ENCODE measurements at places on chromosomes 2 and 18. TPM values are rescaled to one million over a fixed set of nuclear protein-coding genes. Genes with fewer than 3 reads are reported as not detected.

The EFEMP1 gene
- total RNA-seq, result 155 TPM

The GNAL gene
- total RNA-seq, result 0.87 TPM

The OLA1 gene
- total RNA-seq, result 183 TPM

The ABCB11 gene
- total RNA-seq, result not detected

The ANKRD30B gene
- total RNA-seq, result not detected

The SPEG gene
- total RNA-seq, result 2.3 TPM

The PREPL gene
- 76.6 TPM for total RNA-seq

The ACOXL gene
- total RNA-seq, result not detected

The FSHR gene
- total RNA-seq, result 0.05 TPM

The DSG4 gene
- total RNA-seq, result not detected

DNA sequence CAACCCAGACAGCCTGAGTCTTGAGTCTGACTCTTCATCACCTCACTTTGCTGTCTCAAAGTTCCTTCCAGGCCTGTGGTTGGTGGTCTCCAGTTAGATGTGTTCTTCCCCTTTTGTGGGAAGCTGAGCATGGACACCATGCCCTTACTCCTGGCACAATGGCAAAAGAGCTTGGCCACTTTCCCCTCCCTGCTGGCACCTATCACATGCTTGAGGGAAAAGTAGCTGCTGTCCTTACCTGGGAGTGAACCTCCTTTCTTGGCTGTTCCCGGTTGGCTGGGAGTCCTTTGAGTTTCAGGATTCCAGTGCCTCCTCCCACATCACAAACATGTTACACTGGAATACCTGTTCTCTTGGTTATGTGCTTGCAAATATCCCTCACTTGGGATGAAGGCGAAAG is 97.8 kb downstream of the GATA6 start:
- no peak for DNase-seq

DNA sequence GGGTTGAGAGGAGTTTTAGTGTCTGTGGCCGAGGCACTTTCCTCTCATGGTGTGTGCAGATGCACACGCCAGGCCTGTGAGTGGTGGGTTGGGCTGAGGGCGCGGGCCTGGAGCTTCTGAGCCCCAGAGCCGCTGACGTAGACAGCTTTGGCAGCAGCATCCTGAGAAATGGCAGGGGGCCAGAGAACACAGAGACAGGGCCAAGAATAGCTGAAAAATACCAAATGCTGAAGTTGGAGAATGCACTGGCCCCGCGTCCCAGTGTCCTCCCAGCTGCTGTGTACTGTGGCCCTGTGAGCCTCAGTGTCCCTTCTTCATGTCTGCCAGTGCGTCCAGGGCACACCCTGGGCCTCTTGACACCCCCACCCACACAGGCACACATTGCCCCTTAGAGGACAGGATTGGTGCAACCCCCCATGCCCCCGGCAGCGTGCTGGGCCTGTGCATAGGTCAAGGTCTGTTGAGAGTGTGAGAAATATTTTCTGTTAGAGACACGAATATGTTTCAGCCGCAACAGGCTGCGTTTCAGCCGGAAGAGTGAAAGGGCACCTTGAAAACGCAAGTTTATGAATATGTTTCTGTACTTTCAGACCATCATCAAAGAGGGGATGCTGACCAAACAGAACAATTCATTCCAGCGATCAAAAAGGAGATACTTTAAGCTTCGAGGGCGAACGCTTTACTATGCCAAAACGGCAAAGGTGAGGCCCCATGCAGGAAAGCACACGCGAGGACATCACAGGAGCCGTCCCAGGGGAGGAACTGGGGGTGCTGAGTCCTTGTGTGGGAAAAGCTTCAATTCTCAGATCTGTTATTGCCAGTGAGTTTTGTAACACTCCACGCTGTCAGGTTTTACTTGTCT is 33.6 kb downstream of the DGKD start:
- DNase-seq, result peak; percentile 50

DNA sequence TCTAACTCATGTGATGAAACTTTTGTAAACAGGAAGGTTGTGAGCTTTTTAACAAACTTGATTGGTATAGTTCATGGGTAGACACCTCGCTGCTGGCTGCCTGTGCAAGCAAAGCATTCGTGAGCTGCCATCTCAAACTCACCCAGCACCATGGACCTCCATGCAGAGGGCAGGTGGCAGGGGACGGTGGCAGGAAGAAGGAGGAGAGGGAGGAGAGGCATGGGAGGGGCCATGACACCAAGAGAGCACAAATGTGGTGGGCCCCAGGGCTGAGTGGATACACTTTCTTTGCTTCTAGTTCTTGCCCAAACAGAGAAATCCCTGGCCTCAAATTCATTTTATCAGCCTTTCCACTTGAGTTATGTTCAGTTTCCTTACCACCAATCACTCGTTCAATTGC is 29.1 kb downstream of the AFG3L2 start:
- DNase-seq, result no peak

- DNase-seq, result peak; percentile 82
These were observed 266.1 kb upstream of the SIX2 start for GRCh38 chr2:45275242-45275805.

- DNase-seq, result no peak
These were observed 226.4 kb upstream of the MYT1L start for GRCh38 chr2:2557475-2557874.

GRCh38 chr2:25558262-25558661 is 115.1 kb downstream of the DTNB start:
- peak; percentile 25 for DNase-seq

GRCh38 chr2:236417150-236417549 is 152.5 kb upstream of the ACKR3 start:
- no peak for DNase-seq

DNA sequence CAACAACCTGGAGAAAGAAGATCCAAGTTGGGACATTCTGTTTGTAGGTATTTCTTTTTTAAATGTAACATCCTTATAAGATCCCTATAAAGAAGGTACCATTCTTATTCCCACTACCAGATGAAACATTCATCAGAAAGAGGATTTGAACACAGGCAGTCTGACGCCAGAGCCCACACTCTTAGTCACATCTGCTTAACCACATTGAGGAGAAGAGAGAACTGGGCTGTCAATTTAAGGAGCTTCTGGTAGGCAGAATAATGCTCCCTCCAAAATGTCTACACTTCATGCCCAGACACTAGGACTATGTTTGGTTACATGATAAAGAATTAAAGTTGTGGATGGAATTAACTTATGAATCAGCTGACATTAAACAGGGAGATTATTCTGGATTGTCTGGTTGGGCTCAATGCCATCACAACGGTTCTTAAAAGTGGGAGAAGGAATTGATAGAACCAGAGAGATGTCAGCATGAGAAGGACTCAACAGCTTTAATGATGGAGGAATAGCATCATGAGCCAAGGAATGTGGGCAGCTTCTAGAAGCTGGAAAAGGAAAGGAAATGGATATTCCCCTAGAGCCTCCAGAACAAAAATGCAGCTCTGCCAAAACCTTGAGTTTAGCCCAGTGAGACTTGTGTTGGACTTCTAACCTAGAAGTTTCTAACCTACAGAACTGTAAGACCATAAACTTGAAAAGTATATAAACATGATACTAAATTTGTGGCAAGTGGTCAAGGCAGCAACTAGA is 82.2 kb downstream of the KLF7 start:
- DNase-seq, result no peak

DNA sequence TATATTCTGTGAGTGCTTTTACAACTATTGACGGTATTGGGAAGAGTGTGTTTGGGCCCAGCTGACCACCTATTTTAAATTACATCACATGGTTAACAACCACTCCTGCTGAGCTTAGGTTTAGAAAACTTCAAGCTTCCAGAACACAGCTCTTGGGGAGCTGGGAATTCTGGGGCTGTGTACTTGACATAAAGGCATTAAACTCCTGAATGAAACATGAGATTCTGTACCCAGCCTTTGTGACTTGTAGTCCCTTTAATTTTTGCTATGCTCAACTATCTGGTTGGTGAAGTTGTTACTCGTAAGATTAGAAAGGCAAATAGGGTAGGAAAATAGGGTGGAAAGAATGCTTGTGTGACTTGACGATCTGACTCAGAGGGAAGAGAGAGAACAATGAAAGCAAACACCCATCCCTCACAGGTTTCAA is 66.9 kb downstream of the LTBP1 start:
- DNase-seq, result peak; percentile 13

GRCh38 chr2:28621172-28622100 is 125.6 kb downstream of the PLB1 start:
- DNase-seq, result peak; percentile 99

DNA sequence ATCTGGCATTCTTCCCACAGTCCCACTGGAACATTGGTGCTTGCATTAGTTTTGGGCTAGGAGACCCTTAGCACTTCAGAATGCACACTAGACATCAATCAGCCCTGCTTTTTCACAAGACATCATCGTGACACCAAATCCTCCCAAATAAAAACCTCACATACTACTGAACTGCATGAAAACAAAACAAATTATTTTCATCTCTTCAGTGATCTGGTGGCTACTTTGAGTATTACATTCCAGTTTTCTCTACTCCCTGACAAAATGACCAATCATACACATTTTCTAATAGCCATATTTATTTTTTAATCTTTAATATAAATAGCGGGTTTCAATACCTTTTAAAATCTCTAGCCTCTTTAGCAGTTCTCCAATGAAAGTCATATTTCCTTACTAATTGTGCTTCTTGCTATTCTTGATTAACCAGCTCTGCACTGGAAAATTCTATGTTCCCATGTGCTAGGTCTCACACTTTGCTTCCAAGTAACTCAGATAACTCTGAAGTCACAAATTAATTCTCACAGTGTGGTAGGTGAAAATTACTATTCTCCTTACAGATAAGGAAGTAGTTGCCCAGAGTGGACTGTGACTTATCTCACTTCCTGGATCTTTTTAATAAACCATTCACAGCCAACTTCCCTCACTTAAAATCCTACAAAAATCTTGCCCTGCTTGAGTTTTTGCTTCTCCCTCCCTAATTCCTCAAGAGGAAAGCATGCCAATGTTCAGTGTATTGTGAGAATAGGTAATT is 82.5 kb upstream of the EPB41L3 start:
- no peak for DNase-seq

- peak; percentile 54 for DNase-seq
These were observed 19.6 kb downstream of the NDUFAF7 start for GRCh38 chr2:37250869-37251740.

DNA sequence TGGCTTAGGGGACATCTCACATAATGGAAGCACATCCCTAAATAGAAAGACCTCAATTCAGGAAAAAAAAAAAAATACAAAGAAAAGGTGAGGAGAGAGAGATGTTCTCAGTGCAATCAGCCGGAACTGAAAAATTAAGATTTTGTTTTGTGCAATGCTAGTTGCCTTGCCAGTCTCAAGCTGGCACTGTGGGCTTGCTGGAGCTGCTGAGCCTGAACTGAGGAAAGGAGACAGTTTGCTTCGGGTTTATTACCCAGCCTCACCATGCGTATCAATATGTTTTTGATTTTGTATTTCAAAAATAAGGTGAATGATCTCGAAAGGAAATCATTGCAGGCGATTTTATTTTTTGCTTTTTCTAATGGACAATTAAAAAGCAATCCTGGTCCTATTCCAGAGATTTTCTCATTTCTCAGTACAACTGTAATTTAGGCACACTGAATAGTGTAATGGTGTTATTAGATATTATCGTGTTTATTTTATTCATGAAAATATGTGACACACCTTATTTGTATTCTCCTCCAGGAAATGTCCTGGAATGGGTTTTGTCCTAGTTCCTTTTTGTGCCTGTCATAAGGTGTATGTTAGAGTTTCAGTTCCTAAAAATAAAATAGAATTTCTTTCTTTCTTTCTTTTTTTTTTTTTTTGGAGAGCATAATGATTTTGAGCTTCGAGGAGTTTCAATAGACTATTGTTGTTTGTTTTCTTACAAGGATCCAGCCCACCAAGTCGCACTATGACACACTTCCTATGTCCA is 72.8 kb upstream of the ZEB2 start:
- DNase-seq, result no peak

- DNase-seq, result no peak
These were observed 82.4 kb downstream of the NCKAP5 start for GRCh38 chr2:133485868-133486267.

GRCh38 chr2:147492471-147492870 is 352.4 kb upstream of the ACVR2A start:
- DNase-seq, result no peak

DNA sequence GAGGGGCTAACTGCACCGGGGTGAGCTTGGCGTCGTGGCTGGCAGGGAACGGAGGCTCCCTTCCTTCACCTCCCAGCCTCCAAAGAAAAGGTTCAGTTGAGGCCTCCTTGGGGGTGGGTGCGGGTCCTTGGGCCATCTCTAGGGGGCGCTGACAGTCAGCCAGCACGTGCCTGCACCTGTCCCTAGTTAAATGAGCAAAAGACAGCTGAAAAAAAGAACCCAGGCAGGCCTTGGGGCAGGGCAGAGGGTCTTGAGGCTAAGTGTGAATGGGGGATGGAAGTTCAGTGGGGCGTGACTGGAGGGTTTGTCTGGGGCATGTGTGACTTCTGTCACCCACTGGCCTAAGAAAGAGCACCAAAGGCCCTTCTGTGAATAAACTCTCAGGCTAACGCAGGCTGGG is 56.4 kb downstream of the ZFP36L2 start:
- DNase-seq, result no peak

- no peak for DNase-seq
These were observed 252.5 kb upstream of the TANK start for GRCh38 chr2:160907738-160908137.

DNA sequence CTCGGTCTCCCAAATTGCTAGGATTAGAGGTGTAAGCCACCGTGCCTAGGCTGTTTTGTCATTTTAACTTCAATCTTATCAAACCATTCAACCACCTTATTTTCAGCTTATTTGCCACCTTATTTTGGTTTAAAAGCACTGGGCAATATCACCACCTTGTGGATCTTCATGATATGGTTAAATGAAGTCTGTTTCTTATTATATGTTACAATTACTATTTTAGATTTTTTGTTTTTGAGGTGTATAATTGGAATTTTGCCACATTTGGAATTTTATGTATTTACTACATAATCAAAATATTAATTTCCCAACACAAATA is 43.8 kb upstream of the SCN9A start:
- DNase-seq, result peak; percentile 61

DNA sequence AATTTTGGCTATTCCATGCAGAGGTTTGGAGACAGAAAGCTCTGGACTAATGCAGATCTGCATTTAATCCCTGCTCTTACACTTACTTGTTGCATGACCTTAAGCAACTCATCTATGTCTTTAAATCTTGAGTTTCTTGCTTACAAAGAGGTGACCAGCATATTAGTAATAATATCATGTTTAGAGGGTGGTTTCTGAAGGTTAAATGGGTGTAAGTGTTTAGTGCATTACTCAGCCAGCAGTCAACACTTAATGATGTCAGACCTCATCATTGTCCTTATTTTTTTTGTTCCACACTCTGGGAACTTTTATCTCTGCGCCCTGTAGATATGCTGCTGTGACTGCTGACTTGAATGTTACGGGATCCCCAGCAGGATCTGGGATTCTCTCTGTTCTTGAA is 1.7 kb downstream of the IL1RL1 start:
- DNase-seq, result peak; percentile 41

DNA sequence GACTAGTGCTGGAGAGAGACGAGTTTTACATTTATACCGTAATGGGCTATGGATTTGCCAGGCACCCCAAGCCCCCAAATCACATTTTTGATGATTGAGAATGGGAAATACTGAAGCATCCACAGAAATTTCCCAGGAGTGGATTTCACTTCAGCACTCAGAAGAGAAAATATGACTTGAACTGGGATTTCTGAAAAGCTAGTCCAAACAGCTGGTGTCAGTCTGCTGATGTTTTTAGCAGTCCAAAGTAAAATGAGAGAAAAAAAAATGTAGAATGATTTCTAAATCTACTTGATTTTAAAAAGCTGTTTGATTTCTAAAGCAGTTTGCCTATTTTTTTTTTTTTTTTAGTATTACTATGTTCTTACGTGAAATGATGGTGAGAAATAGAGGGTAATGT is 105.0 kb downstream of the PLEKHM3 start:
- DNase-seq, result no peak
